OCI-M1 (cell line): ENCODE measurements at places on chromosomes 16 and 17.

- peak; percentile 11 for DNase-seq
Observed at GRCh38 chr16:88853325-88853941, 3.3 kb downstream of the GALNS start.

DNA sequence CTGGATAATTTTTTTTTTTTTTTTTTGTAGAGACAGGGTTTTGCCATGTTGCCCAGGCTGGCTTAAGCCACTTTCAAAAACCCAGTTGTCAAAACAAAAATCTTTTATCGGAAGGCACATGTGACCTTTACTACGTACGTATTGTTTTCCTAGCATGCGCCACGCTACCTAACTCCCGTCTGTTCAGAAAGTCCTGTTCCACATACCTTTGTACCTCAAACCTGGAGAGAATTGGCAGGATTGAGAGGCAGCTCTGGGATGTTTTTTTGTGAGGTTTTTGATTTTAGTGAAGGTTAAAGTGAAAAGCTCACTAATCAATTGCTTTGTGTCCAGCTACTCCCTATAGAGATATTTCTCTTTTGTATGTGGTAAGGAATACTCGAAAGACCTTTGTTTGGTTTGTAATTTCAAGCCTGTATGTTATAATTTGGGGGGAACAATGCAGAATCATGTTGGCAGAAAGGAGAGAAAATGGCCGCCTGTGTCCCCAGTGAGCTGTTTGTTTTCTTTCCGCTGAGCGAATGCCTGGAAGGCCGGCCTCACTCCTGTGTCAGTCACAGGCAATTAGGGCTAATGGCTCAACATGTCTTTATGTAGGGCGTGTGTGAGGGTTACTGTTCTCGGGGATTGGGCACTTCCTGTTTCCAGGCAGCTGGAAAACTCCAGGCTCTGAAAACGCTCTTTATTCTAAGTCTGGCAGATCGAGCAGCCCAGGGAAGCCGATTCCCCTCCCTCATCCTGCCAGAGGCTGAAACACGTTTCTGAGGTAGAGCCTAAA, 60.8 kb upstream of the CLEC18A start:
- DNase-seq = no peak

- no peak for DNase-seq
Observed at GRCh38 chr17:70098030-70098429, 23.0 kb downstream of the KCNJ16 start.

DNA sequence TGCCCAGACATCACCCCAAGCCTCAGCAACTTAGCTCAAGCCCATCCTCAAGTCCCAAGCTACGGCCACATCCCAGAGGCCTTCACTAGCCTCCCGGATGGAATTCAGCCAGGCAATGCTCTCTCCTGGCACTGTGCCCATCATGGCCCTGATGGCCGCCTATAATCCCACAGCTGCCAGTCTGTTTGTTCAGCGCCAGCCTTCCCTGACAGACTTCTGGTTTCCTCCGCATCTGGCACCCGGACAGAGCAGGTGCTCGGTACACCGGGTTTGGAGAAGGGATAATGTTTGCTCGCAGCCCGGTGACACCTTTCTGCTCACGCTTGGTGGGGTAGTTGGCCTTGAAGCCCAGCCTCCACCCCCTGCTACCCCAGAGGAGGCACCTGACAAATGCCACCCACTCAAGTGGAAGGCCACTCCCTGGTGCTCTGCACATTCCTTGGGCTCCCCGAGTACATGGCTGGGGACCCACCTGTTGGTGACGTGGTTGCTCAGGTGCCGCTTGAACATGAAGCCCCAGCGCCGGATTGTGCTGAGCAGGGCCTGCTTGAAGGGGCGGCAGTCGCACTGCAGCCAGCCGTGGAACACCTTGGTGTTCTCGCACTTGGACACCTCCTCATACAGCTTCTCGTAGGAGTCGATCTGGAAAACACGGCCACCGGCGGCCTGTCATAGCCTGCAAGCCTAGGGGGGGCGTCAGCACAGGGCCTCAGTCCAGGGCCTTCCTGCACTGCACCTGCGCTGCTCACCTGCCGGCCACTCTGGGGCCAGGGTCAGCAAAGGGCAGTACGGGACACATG, 47.1 kb downstream of the DNAH17 start:
- no peak for DNase-seq

DNA sequence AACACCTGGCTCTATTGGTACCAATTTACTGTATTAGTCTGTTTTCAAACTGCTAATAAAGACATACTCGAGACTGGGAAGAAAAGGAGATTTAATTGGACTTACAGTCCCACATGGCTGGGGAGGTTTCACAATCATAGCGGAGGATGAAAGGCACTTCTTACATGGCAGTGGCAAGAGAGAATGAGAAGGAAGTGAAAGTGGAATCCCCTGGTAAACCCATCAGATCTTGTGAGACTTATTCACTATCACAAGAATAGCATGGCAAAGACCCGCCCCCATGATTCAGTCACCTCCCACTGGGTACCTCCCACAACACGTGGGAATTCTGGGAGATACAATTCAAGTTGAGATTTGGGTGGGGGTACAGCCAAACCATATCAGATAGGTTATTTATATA, 22.6 kb upstream of the GOSR1 start:
- DNase-seq = peak; percentile 14

GRCh38 chr16:51225878-51226277, 74.8 kb upstream of the SALL1 start:
- no peak for DNase-seq
